ENCODE measurements at places on chromosomes 3 and 15.

DNA sequence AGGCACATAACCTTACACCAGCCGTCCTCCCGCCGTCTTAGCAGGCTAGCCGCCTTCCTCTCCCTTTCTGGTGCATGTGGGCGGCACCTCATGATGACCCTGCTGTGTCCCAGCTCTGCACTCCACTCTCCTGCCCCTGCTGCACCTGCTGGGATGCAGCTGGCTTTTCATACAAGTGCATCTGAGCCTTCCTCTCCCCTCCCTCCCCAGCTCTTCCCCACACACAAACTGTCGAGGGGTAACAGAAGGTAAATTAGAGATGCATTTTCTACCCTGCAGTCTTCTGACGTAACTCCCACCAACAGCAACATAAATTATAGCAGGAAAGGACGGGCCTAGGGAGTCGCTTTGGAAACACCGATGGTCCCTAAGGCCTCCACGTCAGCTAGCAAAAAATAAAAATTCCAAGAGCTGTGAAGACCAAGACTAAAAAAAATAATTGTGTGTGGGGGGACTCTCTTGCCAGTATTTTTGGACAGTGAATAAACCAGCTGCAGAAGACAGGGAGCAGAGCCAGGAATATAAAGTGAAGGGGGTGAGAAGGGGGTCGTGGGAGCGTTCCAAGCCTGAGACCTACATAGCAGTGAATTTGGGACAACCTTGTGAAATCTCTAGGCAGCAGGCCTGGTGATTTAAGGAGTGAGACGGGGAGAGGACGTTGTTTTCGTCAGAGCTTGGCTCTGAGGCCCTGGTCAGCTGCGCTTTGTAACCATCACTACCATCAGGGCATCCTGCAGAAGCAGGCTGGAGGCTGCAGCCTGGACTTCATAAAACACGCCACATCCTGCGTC is 216.2 kb downstream of the ADAMTS17 start:
- H3K4me3 ChIP-seq: no peak overlapping the region
- H3K4me1 ChIP-seq: no peaks in the 10 kb centered on the region
- no peaks in the 10 kb centered on the region for H3K27me3 ChIP-seq
- DNase-seq: no peak
- no peaks in the 10 kb centered on the region for H3K36me3 ChIP-seq

- no peaks in the 10 kb centered on the region for H3K27me3 ChIP-seq
- no peak for DNase-seq
- no peak overlapping the region for H3K27ac ChIP-seq
Observed at GRCh38 chr3:13841141-13841540, 38.7 kb downstream of the WNT7A start.

- H3K27ac ChIP-seq: no peak overlapping the region
- no peaks in the 10 kb centered on the region for H3K27me3 ChIP-seq
- H3K4me3 ChIP-seq: no peak overlapping the region
- DNase-seq: no peak
- H3K36me3 ChIP-seq: no peaks in the 10 kb centered on the region
- H3K4me1 ChIP-seq: no peaks in the 10 kb centered on the region
Observed at GRCh38 chr3:19060404-19060803, 87.9 kb upstream of the KCNH8 start.

DNA sequence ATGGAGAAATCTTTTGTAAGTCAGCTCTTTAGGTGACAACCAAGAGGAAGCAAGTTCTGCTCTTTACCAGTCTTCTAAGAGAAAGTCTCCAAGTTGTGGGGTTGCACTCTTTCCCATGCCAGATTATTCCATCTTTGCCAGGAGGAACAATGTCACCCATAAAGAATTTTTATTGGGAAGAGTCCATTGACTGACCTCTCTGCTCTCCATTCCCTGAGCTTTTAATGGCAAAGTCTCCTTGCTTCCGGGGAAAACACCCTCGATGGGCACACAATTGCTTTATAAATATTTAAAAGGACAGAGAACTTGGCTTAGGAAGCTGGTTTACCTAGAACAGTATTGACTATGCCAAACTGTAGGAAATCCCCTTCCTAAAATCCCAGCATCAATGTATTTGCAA is 19.9 kb upstream of the UBE2E1 start:
- no peaks in the 10 kb centered on the region for H3K4me1 ChIP-seq
- no peak for DNase-seq

- DNase-seq: no peak
- H3K27ac ChIP-seq: no peak overlapping the region
- H3K4me1 ChIP-seq: no peaks in the 10 kb centered on the region
- H3K36me3 ChIP-seq: no peaks in the 10 kb centered on the region
Observed at GRCh38 chr15:82124331-82125263, 78.8 kb upstream of the MEX3B start.

DNA sequence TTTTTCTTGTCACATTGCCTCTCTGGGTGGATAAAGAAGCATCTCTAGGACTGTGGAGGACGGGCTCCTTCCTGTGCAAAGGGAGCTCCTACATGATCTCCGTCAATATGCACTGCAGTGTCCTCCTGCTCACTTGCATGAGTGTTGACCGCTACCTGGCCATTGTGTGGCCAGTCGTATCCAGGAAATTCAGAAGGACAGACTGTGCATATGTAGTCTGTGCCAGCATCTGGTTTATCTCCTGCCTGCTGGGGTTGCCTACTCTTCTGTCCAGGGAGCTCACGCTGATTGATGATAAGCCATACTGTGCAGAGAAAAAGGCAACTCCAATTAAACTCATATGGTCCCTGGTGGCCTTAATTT is 478 bp downstream of the GPR15 start:
- no peak for DNase-seq
- no peaks in the 10 kb centered on the region for H3K36me3 ChIP-seq
- H3K27me3 ChIP-seq: no peaks in the 10 kb centered on the region
- H3K27ac ChIP-seq: no peak overlapping the region

GRCh38 chr15:27017168-27017809 is 46.3 kb downstream of the GABRG3 start:
- H3K36me3 ChIP-seq: no peaks in the 10 kb centered on the region
- no peaks in the 10 kb centered on the region for H3K4me1 ChIP-seq
- H3K27ac ChIP-seq: no peak overlapping the region
- no peaks in the 10 kb centered on the region for H3K27me3 ChIP-seq

GRCh38 chr3:151347432-151347831 is 18.1 kb upstream of the P2RY13 start:
- H3K36me3 ChIP-seq: no peaks in the 10 kb centered on the region
- no peak for DNase-seq
- H3K4me3 ChIP-seq: no peak overlapping the region
- no peaks in the 10 kb centered on the region for H3K4me1 ChIP-seq
- no peak overlapping the region for H3K27ac ChIP-seq

DNA sequence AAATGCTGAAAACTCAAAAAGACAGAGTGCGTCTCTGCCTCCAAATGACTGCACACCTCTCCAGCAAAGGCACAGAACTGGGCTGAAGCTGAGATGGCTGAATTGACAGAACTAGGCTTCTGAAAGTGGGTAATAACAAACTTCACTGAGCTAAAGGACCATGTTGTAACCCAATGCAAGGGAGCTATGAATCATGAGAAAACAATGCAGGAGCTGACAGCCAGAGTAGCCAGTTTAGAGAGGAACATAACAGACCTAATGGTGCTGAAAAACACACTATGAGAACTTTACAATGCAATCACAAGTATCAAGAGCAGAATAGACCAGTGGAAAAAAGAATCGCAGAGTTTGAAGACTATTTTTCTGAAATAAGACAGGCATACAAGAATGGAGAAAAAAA is 10.1 kb upstream of the AVEN start:
- no peak for DNase-seq
- H3K4me1 ChIP-seq: no peaks in the 10 kb centered on the region
- H3K4me3 ChIP-seq: no peak overlapping the region
- no peaks in the 10 kb centered on the region for H3K27me3 ChIP-seq
- no peak overlapping the region for H3K27ac ChIP-seq
- no peaks in the 10 kb centered on the region for H3K36me3 ChIP-seq

GRCh38 chr3:54819946-54820345 is 107.9 kb downstream of the LRTM1 start:
- no peak overlapping the region for H3K4me3 ChIP-seq
- no peaks in the 10 kb centered on the region for H3K36me3 ChIP-seq
- H3K4me1 ChIP-seq: no peaks in the 10 kb centered on the region
- DNase-seq: no peak
- H3K27me3 ChIP-seq: peaks cover 32% of the 10 kb centered on the region

GRCh38 chr3:41794748-41795589 is 166.9 kb downstream of the ULK4 start:
- peaks cover 4% of the 10 kb centered on the region for H3K4me1 ChIP-seq
- DNase-seq: peak; percentile 9
- no peak overlapping the region for H3K4me3 ChIP-seq
- H3K27me3 ChIP-seq: no peaks in the 10 kb centered on the region

DNA sequence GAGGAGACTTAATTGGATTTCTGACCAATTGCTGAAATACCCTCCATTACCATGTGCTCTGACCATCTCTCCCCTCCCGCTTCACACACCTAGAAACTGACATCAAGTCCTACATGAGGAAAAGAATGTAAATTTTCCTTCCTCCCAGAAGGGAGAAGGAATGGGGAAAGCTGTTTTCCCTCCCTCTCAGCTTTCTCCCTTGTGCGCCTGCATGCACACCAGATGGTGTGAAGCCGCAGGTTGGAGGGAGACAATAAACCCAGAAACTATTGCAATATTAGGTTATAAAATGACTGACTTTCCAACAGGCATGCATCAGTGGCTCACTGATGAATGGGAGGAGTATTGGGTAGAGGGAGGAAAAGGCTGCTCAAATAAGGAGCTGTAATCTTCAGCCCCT is 50.9 kb downstream of the MB21D2 start:
- no peak overlapping the region for H3K4me3 ChIP-seq
- H3K27me3 ChIP-seq: no peaks in the 10 kb centered on the region
- no peak overlapping the region for H3K27ac ChIP-seq

DNA sequence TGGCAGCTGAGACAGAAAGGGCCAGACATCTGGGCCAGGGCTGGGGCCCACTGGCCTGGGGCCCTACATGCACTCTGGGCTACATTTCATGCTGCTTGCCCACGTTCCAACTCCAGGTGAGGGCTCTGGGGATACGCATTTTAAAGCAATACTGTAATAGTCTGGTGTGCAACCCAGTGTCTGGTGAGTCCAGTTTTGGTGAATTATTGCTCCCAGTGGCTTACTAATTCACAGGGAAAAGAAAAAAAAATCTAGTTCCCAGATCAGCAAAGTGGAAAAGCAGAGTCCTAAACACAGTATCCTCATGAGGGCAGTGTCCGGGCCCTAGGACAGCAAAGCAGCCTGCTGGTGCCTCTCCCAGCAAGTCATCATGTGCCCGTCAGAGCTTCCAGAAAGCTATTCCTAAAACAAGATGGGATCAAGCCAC is 82.4 kb downstream of the CCNL1 start:
- no peak for DNase-seq
- H3K27ac ChIP-seq: no peak overlapping the region
- no peak overlapping the region for H3K4me3 ChIP-seq
- H3K36me3 ChIP-seq: no peaks in the 10 kb centered on the region

GRCh38 chr3:162337630-162338029 is 841.0 kb downstream of the OTOL1 start:
- H3K27ac ChIP-seq: no peak overlapping the region
- DNase-seq: no peak
- H3K27me3 ChIP-seq: no peaks in the 10 kb centered on the region
- no peak overlapping the region for H3K4me3 ChIP-seq
- H3K36me3 ChIP-seq: no peaks in the 10 kb centered on the region

- no peaks in the 10 kb centered on the region for H3K27me3 ChIP-seq
- DNase-seq: no peak
- no peaks in the 10 kb centered on the region for H3K36me3 ChIP-seq
- H3K4me1 ChIP-seq: no peaks in the 10 kb centered on the region
- H3K27ac ChIP-seq: no peak overlapping the region
Observed at GRCh38 chr15:45454814-45455213, 67.7 kb downstream of the SLC30A4 start.

- H3K36me3 ChIP-seq: no peaks in the 10 kb centered on the region
- no peak overlapping the region for H3K27ac ChIP-seq
- H3K4me3 ChIP-seq: no peak overlapping the region
- H3K27me3 ChIP-seq: no peaks in the 10 kb centered on the region
- DNase-seq: no peak
Observed at GRCh38 chr3:18830087-18830486, 318.2 kb upstream of the KCNH8 start.

GRCh38 chr15:61915640-61916039 is 144.6 kb downstream of the VPS13C start:
- no peak overlapping the region for H3K4me3 ChIP-seq
- H3K27ac ChIP-seq: no peak overlapping the region
- no peaks in the 10 kb centered on the region for H3K27me3 ChIP-seq
- DNase-seq: no peak
- H3K4me1 ChIP-seq: no peaks in the 10 kb centered on the region

DNA sequence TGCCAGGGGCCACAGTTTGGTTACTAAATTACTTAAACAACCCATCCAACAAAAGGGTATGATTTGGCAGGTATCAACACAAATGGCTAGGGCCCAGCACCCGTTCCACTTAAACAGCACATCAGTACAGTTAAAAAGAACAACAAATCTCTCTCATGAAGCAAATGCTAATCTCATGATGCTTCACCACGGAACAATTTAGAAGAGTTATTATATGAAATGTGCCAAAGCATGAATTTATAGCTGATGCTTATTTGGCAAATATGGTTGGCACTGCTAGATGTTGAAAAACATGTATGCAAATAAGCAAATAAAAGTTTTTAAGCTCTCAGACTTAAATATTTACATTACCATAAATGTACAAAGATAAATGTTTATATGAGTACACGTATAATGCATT is 2.3 kb downstream of the PEAK1 start:
- no peaks in the 10 kb centered on the region for H3K27me3 ChIP-seq
- peaks cover 2% of the 10 kb centered on the region for H3K4me1 ChIP-seq
- H3K27ac ChIP-seq: no peak overlapping the region
- no peak overlapping the region for H3K4me3 ChIP-seq
- DNase-seq: no peak
- no peaks in the 10 kb centered on the region for H3K36me3 ChIP-seq

- no peak overlapping the region for H3K27ac ChIP-seq
- no peaks in the 10 kb centered on the region for H3K36me3 ChIP-seq
- no peaks in the 10 kb centered on the region for H3K4me1 ChIP-seq
- DNase-seq: no peak
- no peak overlapping the region for H3K4me3 ChIP-seq
- H3K27me3 ChIP-seq: no peaks in the 10 kb centered on the region
Observed at GRCh38 chr3:132174500-132174899, 139.7 kb upstream of the CPNE4 start.

DNA sequence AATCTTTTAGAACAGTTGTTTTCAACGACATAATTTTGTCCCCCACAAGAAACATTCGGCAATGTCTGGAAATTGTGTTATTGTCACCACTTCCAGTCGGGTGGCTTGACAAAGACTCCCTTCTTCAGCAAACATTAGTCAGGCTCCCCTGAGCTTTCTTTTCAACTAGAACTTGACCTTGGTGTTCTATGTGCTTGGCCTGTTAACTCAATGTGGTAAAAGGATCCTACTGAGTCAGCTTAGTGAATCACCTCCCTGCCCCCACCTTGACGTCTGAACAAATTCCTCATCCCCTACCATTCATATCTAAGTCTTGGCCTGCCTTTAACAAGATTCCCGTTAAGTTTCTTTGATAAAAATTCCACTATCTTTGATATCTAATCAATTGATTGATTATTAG is 465.0 kb upstream of the ROBO1 start:
- H3K27ac ChIP-seq: no peak overlapping the region
- no peaks in the 10 kb centered on the region for H3K27me3 ChIP-seq
- H3K36me3 ChIP-seq: no peaks in the 10 kb centered on the region
- H3K4me3 ChIP-seq: no peak overlapping the region
- H3K4me1 ChIP-seq: no peaks in the 10 kb centered on the region

Measured in iPS DF 6.9 (cell line).